Stimulated activated CD8-positive, alpha-beta memory T cell treated with anti-CD3 and anti-CD28 coated beads, Interleukin-4, amount 100 ng/mL, for 1 hour (primary cell): ENCODE measurements at places on chromosomes 11 and 22.

GRCh38 chr11:123072332-123072761, 10.4 kb upstream of the HSPA8 start:
- no peak for DNase-seq

DNA sequence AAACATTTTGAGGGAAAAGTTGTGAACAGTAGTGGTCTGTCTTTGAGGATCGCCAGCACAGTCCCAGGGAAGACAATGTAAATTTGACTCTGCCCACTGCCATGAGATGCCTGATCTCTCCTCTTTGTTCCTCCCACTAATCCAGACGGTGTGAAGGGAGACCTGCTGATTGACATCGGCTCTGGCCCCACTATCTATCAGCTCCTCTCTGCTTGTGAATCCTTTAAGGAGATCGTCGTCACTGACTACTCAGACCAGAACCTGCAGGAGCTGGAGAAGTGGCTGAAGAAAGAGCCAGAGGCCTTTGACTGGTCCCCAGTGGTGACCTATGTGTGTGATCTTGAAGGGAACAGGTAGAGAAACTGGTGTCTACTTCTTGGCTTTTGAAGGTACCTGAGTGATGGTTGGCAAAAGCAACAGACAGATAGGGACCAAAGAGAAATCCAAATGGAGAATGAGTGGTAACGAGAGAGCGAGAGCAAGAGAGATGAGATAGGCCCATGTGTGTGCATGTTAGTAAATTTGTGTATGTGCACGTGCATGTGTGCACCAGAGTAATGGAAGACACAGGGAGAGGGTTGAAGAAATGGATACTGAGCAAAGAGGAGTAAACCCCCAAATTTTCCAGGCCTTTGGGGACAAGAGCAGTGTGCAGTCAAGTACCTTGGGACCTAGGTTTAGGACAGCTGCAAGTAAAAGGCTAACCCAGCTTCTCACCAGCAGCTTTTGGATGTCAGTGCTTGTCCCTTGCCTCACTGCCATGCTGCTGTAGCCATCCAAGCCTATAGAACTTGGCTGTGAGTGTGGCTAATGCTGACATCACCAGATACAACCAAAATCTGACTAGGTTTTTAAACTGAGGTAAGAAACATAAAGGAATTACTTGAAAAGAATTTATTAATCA, 1.9 kb downstream of the NNMT start:
- DNase-seq = no peak

- no peak for DNase-seq
These were observed 57.5 kb upstream of the PITPNB start for GRCh38 chr22:27976586-27976985.

- DNase-seq = no peak
These were observed 44.0 kb downstream of the RRP8 start for GRCh38 chr11:6559369-6559768.

DNA sequence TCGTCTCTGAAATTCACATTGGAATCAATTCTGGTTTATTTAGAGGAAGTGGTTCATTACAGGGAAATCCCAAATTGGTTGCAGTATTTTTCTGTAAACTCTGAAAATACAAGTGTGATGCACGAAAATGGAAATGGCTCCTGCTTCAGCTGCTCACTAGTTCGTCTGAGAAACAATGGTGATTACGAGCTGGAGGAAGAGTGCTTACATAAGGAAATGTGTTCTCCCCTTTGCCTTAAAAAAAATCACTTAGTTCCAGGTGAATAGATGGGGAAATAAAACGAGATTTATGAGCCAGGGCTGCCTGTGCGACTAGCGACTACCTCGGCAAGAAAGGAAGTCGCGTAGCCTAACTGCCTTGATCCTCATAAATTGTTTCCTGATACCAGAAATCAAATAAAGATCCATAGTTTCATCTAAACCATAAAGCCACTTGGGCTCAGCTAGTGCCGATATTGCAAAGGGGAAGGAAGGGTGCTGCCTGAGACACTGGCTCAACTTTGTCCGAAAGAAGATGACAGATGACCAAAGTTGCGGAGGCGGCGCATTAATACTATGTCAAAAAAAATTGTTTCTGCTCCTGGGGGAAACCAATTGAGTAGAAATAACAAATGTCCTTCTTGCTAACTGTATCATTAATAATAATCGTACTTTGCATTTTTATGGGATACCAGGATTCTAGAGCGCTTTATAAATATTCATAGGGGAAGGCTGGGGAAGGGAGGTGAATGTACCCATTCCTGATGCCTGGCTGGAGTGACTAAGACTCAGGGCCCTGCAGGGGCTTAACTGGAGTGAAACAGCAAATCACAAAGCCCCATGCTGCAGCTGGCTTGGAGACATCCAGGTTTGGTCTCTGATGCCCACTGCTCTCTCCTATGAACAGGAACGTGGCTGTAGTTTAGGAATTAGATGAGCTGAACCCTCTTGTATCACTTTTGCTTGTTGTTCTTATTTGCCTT, 185.7 kb downstream of the BLID start:
- DNase-seq = no peak

- DNase-seq = no peak
These were observed 11.9 kb upstream of the AMPD3 start for GRCh38 chr11:10443152-10443551.

GRCh38 chr11:118010738-118011461, 24.7 kb downstream of the IL10RA start:
- no peak for DNase-seq

GRCh38 chr22:45842291-45842991, 134.5 kb downstream of the WNT7B start:
- DNase-seq = no peak

DNA sequence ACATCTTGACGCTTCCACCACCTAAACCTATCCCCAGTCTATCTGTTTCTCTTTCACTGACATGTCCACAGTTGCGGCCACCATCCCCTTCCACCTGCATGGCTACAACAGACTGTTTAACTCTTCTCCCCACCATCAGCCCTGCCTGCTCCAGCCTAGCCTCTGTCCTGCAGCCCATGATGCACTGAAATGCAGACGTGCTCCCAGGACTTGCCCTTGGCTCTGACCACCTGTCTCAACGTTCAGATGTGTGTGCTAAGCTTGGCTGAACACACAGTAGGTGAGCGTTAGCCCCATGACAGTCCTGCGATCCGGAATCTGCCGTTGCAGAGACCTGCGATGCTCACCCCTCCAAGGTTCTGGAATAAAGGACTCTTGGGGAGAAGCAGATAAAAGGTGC, 22.7 kb downstream of the CBX7 start:
- DNase-seq = no peak

GRCh38 chr11:72122607-72123006, 10.1 kb upstream of the ANAPC15 start:
- no peak for DNase-seq

- DNase-seq = no peak
These were observed at the start of gene DESI1 for GRCh38 chr22:41620589-41621098. TSS of gene DESI1 (minus strand) at chr22:41621043. CDS start at chr22:41620839, 204 bp downstream.

- DNase-seq = no peak
These were observed 651.1 kb downstream of the METTL15 start for GRCh38 chr11:28759311-28759710.

DNA sequence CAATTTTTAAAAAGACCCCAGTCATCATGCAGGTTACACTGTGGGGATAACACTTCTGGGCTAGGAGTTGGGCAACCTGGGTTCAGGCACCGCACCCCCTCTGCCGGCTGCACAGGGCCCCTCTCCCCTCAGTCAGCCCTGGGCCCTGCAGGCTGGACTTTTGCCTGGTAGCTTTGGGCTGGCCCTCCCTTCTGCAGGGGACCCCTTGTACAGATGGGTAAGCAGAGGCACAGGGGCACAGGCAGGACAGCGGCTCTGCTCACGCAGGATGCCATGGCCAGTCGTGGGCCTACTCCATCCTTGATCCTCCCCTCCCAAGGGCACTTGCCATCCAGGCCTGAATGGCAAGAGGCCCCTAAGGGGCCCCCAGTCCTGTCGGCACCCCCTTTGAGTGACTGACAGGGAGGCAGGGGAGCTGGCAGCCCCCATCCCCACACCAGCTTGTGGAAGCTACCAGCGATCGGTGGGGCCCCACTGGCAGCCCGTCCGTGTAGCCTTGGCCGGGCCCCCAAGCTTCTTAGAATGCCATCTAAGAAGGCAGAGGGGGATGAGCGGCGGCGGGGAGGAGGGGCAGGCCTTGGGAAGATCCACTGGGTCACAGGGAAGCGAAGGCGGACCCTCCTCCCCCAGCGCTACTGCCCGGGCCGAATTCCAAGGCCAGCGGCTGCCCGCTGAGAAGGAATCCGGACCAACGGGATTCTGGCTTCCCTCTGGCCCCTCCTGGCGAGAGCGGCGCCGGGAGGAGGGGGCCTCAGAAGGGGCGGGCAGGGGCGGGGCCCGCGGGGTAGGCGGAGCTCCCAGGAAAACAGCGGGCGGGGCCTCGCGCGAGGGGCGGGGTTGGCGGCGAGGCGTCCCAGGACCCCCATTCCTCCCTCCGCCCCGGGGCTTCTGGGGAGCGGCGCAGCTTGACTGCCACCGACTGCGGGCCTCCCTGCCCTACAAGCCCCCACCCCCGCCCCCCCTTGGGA, 6.8 kb upstream of the CHKA start:
- no peak for DNase-seq

GRCh38 chr22:36465232-36466021, 16.0 kb downstream of the TXN2 start:
- DNase-seq = no peak

DNA sequence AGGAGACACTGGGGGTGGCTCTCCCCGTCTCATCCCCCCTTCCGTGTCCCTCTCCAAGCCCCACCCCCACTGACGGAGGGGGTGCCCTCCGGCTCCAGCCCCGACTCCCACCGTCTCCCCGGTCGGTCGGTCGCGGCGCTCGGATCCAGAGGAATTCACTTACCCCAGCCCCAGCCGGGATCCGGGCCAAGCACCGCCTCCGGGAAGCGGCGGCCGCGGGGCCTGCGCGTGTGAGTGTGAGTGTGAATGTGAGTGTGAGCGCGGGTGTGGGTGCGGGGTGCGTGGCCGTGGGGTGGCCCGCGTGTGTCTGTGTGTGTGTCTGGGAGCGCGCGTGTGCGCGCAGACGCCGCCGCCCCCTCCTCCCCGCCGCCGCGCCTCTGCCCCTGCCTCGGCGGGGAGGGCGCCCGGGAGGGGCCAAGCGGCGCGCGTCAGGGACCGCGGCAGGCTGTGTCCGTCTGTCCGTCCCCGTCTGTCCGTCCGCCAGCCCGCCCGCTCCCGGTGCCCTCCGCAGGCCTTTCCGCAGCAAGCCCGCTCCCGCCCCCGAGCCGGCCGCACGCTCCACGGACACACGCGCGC, at the start of gene ELFN2:
TSS of gene ELFN2 (minus strand) at position 345 of the 576 bp plus-strand sequence. CDS start 51,945 bp downstream, outside the sequence.
- DNase-seq = no peak

GRCh38 chr11:8593935-8594909, at the start of gene STK33:
TSS of gene STK33 (minus strand) at chr11:8594228. CDS start at chr11:8474905, 119,323 bp downstream.
- DNase-seq = no peak

DNA sequence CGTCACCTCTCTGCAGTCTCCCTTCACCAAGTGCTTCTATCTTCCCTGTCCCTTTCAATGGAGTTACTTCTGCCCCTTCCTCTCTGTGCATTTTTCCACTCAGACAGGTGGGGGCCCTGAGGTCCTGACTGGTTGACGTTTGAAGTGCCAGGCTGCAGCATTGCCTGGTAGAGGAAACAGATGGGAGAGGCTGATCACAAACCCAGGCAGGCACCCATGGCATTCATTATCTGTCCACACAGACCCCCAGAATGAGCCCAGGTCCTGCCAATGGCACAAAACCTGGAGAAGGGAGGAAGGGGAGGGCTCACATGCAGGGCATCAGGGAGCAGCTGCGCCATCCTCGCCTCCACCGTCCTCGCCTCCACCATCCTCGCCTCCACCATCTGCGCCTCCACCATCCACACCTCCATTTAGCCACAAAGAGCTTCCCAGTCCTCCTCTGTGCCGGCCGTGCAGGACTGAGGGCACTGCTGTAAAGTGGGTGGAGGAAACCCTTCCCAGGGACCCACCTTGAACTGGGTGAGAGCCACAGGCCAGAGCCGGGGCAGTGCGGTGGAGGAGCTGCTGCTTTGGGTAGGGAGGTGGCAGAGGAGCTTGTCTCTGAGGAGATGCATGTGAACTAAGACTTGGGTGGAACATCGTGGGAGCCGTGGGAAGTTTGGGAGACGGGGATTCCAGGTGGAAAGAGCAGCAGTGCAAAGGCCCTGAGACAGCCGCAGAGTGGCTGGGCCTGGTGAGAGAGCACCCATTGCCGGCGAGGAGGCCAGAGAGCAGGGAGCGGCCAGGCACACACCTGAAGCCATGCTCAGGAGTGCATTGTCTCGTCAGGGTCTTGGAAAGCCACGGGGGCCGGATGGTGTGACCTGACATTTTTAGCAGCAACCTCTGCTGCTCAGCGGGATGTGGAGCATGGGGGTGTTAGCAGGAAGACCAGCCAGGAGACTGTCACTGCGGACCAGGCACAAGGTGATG, 145.1 kb downstream of the TBC1D22A start:
- DNase-seq = no peak

DNA sequence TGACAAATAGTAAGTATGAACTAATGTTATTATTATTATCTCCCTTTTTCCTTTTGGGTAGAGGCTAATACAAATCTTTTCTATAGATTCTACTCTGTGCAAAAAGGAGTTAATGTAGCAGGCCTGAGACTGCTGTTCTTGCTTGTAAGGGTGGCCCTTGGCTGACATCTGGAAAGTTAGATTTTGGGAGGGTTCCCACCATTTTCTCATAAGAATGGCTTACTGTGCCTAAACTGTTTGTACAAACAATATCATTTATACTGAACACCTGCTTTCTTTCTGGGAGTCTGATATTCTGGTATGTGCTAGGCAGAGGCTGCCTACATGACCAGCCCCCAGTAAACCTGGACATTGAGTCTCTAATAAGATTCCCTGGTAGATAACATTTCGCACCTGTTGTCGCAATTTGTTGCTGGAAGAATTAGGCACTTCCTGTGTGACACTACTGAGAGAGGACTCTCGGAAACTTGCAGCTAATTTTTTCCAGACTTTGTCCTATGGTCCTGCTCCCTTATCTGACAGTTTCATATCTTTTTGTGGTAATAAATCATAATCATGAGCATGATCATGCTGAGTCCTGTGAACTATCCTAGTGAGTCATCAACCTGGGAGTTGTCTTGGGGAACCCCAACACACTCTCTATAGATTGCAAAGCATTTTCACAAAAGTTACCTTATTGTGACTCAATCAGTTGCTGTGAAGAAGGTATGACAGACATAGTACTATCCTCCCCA, 257.7 kb upstream of the CCDC90B start:
- DNase-seq = no peak

DNA sequence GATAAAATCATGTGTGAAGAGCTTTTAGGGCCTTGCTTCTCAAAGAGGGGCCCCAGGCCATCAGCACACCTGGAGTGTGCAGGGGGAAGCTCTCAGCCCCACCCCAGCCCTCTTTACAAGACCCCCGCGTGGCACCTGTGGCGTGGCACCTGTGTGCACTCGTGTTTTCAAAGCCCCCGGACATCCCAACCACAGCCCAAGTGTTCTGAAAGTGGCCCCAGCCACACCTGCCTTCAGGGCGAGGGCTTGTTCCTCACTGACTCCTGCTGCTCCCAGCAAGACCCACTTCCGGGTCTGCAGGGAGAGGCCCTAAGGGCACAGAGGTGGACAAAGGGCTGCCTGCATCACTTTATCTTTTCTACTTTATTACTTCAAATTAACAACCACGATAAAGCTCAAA, 17.5 kb upstream of the TMEM184B start:
- DNase-seq = no peak

DNA sequence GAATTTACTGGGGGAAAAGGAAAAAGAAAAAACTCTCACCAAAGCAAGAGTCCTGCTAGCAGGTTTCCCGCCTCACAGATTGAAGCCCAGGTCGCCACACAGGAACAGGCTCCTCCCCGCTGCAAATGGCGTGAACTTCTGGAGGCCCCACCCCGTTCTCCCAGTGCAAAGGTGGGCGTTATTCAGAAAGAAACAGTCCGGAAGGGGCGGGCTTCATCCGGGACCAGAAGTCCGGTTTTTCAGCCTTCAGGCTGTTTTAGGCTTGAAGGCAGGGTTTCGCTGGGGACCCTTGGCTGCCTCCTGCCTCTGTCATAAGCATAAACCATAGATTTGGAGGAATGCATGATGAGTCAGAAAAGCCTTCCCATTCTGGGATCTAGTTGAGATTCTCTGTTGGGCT, 148.3 kb upstream of the POU2AF2 start:
- no peak for DNase-seq
